NCI-H146 (cell line): ENCODE measurements at places on chromosomes 3 and 15.

DNA sequence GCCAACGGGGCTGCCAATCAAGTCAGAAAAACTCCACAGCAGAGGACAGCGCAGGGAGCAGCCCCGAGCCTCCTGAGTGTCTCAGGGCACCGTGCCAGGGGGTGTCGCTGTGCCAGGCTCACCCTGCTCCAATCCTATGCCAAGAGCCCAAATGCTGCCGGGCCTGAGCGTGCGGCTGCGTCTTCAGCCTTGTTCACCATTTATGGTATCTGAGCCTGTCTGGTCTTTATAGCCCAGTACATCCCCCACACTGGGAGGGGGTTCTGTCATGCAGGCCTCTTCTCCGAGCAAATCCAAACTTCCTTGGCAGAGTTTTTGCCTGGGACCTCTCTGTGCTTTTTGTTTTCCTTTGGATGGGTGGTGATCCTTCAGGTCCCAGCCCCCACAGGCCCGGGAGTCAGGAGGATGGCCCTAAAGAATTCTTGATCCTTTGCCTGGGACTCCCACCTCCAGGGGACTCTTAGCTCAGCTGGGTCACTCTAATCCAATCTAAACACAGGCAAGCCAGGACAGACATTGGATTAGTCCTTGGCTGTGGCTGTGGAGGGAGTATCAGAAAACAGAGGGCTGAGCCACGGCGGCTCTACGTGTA is 135.1 kb upstream of the HACD2 start:
- DNase-seq, result no peak

DNA sequence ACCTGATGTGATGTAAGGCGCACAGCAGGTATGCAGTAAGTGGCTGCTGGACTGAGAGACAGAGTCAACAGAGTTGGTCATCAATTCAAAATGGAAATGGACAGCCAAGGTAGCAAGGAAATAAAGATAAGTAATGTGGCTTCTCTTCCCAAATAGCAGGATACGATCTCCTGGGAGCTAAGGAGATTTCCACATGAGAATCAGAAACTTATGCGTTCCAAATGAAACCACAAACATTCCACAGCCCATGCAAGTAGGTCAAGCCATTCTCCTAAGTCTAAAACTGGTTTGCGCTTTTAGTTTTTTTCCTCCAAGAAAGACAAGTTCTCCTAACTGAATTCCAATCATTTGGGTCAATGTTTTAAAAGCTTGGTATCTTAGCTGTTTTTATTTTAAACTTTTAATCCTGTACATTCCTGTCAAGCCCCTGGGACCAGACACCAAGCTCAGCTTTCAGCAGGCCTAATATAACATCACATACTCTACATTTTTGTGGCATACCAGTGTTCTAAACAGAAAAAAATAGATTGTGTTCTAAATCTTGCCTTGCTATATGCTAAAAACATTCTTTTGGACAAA is 73.7 kb upstream of the TSPAN3 start:
- no peak for DNase-seq

DNA sequence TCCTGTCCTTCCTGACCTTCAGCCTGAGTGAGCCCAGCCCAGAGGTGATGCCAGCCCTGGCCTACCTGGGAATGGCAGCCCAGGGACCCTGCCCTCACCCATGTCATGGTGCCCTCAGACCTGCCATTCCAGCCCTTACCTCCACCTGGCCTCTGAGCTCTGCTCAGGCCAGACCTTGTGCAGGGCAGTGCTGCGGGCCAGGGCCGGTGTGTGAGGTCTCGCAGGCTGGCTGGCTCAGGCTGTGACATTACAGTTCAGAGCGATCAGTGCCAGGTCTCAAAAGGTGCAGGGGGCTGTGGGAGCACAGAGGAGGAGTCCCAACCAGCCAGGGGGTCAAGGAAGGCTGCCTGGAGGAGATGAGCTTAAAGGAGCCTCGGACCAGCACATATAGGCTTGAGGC is 6.4 kb upstream of the CPLX3 start:
- DNase-seq, result no peak

DNA sequence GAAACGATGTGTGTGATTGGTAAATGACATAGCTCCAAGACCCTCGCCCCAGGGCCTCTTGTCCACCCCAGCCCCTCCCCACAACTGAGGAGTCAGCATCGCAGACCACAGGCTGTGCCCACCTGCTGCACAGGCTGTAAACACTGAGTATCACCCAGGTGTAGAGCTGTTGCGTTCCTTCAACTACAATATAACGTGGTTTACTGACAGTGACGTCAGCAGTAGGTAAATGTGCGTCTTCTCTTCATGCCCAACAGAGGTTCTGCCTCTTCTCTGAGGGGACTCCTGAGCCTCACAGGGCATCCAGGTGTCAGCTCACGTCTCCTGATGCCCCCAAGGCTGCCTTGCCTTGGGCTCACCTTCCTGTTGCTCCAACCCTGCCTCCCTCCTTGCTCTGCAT is 395.1 kb downstream of the CACNA2D3 start:
- DNase-seq, result no peak

GRCh38 chr3:79415356-79415755 is 352.4 kb downstream of the ROBO1 start:
- no peak for DNase-seq

DNA sequence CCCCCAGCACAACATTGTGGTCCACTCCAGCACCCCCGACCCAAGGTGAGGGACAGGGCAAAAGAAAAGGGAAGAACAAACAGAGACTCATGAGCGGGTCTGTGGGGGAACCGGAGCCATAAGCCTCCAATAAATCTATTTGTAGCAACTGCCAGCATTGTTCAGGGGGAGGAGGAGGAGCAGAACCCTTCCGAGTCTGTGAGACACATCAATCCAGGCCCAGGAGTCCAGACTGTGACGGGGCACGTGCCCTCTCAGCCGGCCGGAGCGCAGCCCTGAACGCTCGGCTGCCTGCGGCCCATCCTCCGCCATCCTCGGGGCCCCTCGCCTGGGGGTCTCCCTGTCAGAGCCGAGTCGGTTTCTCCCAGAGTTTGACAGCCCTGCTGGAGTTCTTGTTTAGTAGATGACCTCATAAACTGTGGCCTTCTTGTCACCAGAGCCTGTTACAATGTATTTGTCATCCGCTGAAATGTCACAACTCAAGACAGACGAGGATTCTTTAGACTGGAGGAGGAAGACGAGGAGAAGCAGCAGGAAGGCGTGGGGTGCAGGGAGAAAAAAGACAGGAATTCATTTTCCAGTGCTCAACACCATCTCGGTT is 47.9 kb downstream of the TLE3 start:
- no peak for DNase-seq

- no peak for DNase-seq
These were observed 40.8 kb downstream of the CSNK1G1 start for GRCh38 chr15:64315216-64315615.

GRCh38 chr3:30671527-30672286 is 65.3 kb downstream of the TGFBR2 start:
- DNase-seq, result no peak

- no peak for DNase-seq
These were observed 51.6 kb downstream of the SLC7A14 start for GRCh38 chr3:170534227-170534626.

DNA sequence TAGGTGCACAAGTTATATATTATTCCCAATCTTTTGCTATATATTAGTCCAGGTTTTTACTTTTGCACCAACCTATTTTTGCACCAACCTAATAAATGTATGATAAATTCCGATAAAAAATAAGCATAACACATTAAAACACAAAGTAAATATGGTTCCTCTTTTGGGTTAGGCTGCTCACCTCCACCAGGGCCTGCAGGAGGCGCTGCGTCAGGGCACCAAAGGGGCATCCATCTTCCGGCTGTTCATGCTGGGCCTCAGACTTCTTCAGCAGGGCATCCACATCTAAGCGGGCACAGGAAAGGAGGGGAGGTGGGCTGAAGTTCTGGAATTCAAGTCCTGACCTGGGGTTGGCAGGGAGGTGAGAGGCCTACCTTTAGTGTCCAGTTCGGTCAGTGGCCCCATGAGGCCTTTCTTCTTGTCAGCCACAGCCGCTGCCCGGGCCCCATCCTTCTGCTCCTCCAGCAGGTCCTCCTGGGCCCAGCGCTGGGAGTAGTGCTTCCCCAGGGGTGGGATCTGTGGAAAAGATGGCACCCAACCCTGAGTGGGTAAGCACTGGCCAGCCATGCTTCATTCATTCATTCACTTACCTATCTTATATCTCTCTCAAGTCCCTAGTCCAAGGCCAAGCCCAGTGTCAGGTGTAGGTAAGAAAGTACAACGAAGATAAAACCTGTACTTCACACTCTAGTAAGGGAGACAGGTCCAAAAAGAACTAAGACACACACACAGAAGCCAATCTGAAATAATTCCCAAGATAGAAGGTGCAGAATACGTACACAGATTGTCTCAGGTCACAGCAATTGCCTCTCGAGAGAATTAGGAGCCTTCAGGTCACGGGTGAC is 5.2 kb downstream of the TADA3 start:
- DNase-seq, result no peak

- DNase-seq, result no peak
These were observed 51.8 kb downstream of the CHST2 start for GRCh38 chr3:143171141-143171980.

- no peak for DNase-seq
These were observed 30.7 kb downstream of the SEMA7A start for GRCh38 chr15:74402873-74403587.

DNA sequence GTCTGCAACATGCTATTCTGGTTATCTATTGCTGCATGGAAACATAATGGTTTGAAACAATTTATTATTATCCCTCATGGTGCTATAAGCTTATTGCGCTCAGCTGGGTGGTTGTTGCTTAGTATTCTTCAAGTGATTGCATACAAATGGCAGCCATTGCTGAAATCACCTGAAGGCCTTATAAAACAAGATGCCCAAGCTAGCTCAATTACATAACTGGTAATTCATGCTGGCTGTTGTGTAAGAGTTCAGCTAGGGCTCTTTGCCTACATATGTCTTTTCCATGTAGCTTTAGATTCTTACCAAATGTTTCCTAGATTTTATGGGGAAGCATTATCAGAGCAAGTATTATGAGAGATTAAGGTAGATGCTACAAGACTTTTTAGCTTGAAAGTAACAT is 644.0 kb upstream of the CBLB start:
- no peak for DNase-seq

- no peak for DNase-seq
These were observed 207.7 kb upstream of the PDZRN3 start for GRCh38 chr3:73832426-73832825.

- DNase-seq, result no peak
These were observed 75.0 kb downstream of the SEMA5B start for GRCh38 chr3:122952520-122952919.

DNA sequence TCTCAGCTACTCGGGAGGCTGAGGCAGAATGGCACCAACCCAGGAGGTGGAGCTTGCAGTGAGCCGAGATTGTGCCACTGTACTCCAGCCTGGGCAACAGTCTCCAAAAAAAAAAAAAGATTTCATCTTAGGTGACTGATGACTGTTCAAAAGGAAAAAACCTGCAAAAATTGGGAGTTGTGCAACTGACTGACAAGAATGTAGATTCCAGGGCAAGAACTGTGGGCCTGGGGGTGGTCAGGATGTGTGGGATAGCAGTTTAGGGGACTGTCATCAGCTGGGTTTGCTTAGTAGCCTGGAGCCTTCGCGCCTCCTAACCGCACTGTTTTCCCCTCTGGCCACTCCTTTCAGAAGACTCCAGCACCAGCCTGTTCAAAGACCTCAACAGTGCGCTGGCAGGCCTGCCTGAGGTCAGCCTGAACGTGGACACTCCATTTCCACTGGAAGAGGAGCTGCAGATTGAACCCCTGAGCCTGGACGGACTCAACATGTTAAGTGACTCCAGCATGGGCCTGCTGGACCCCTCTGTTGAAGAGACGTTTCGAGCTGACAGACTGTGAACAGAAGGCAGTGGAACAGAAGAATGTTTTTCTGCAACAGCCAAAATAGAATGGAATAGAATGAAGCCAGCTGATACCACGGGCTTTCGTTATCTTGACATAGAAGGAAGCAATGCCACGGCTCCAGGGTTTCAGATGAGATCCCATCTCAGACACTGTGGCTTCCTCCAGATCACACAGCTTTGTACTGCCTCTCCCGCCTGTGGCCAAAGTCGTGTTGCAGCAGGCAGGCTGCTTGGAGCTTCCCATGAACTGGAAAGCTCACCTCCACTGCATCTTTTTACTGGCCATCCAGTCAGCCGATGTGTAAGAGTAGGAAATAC is 75.3 kb upstream of the BLM start:
- DNase-seq, result no peak

- no peak for DNase-seq
These were observed 11.5 kb upstream of the PARL start for GRCh38 chr3:183896184-183896583.

DNA sequence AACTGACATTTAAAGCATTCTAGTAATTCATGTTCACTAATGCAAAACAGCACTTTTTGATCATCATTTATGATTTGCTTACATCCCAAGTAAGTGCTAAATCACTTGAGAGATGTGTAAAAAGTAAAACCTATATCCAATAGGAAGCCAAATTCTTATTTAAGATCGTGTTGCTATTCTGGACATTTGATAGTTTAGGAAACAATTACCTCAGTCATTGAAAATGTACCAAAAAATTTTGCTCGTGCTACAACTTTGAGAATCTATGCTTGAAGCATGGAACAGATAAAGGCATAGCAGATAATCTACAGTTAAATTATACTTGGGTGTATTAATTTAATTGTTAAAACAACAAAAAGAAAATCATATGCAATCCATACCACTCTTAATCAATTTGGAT is 571.6 kb upstream of the NR2F2 start:
- no peak for DNase-seq

- DNase-seq, result no peak
These were observed 170.2 kb upstream of the NR2F2 start for GRCh38 chr15:96160269-96160668.

- no peak for DNase-seq
These were observed 8.2 kb upstream of the GANC start for GRCh38 chr15:42264795-42265194.

- DNase-seq, result no peak
These were observed 119.2 kb downstream of the LRIG1 start for GRCh38 chr3:66381626-66382025.

DNA sequence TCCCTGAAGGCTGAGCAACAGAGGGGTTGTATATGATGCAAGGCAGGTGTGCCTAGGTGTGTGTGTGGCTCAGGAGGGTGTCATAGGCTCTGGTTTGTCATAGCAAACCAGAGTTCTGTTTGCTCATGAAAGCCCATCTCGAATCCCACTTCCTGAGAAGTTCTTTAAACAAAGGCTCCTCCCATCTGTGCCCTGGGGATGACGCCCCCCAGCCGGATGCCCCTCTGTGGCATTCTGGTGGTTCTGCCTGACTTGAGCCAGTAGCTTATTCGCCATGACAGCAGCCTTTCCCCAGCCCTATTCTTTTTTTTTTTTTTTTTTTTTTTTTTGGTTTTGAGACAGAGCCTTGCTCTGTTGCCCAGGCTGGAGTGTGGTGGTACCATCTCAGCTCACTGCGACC is 45.4 kb downstream of the PDIA5 start:
- no peak for DNase-seq

- no peak for DNase-seq
These were observed 15.5 kb upstream of the GATM start for GRCh38 chr15:45393851-45394250.
